Activated CD4-positive, CD25-positive, alpha-beta regulatory T cell treated with anti-CD3 and anti-CD28 coated beads, Interleukin-2, amount 50 U/mL, for 72 hours (primary cell): ENCODE measurements at places on chromosomes 6 and 20.

DNA sequence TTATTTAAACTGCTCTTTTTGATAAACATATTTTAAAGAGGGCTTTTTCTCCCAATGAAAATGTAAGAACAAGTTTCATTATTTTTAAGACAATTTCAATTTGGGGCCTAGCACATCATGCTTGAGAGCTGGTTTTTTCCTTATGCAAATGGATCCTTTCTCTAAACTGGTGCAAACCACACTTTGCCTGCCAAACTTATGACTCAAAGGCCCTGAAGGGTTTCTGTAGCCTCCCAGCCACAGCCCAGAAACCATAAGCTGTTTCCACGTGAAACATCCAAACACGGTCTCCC is 451 bp upstream of the HSF2 start:
- no peak for DNase-seq

DNA sequence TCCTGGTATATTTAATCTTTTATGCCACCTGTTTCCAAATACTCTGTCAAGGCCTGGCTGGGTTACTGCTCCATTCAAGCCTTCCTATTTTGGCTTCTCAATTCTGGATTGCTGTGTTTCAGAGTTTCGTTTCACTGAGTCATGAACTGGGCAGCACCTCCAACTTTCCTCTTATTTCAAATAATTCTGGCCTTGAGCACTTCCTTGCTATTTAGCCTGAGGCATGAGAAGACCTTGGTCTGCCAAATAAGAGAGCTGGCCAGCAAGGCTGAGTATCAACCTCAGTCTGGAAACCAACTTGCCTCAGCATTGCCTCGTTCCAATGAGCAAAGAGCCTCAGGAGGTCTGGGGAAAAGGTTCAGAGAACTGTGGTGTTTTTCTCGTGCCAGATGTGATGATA is 66.6 kb downstream of the TNFAIP3 start:
- DNase-seq, result no peak

- DNase-seq, result no peak
Observed at GRCh38 chr20:2080532-2081224, 20.9 kb upstream of the STK35 start.

DNA sequence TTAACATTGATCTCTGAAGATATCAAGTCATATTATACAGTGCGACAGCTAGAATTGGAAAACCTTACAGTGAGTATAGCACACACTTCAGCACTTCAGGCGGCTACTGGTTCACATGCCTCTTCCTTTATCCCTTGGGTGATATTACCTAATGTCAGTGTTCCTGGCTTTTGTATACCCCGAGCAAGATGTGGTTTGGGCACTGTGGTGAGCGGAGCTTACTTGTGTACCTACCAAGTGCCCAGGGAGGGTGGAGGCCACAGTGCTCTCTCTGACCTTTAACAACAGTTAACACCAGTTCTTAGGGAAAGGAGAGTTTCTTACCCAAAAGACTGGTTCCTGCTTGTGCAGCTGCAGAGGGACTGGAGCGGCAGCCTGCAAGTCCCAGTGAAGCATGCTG is 64.4 kb downstream of the PTPN1 start:
- DNase-seq, result peak; percentile 17

- no peak for DNase-seq
Observed at GRCh38 chr6:93176070-93176469, 243.3 kb downstream of the EPHA7 start.

DNA sequence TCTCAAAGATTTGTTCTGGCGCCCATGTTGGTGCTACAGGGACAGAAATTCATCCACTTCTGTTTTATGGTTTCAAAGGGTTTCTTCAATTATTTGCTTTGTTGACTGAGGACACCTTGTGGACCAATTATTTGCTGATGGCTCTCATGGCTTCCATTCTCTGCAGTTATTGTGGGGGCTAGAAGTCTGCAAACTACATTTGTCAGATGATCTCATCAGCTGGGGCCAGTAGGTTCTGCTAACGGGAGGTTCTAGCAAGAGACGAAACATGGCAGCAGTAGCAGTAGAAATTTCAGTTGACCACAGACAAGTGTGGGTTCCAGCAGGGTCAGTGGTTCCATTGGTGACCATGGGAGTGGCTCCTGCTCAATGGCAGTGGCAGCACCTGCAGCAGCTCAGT is 72.8 kb upstream of the BLCAP start:
- no peak for DNase-seq

DNA sequence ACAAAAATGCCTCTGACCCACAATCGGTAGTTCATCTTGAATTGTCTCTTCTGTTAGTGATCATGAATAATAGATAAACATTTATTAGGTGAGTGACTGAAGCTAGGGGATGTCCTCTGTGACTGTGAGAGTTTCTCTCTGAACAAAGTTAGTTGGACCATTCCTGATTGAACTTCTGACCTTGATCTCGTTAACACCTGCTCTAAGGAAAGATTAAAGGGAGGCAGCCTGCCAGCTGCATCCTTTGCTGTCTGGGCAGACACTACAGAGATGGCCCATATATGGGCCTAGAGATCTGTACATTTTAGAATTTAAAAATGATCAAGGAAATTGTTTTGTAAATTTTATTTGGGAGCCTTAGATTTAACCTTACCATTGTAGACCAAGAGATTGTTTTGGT is 27.3 kb downstream of the MAPK14 start:
- no peak for DNase-seq

- DNase-seq, result no peak
Observed at GRCh38 chr6:46898006-46898405, 23.7 kb downstream of the ADGRF5 start.

- no peak for DNase-seq
Observed at GRCh38 chr6:112951829-112952228, 604.7 kb downstream of the RFPL4B start.

- DNase-seq, result no peak
Observed at GRCh38 chr6:152680151-152680550, 17.5 kb upstream of the MYCT1 start.

DNA sequence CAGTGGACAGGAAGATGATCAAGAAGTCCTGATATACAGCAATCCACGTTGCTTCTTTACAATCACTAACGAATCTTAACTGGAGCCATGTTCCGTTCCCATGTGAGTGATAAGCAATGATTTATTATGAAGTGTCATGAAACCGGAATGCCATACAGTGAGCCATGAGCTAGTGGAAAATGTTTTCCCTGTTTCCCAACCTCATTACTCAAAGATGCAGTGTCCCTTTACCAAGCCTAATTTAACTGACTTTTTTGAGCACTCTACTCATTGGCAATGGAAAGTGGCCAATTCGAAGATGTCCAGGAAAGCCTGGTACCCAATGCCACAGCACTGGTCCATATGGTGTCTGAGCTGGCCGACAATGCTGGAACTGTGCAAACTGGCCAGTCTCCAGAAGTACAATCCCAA is 148.3 kb downstream of the ZNF217 start:
- DNase-seq, result no peak

- no peak for DNase-seq
Observed at GRCh38 chr20:53767206-53767930, 173.7 kb upstream of the ZNF217 start.

- no peak for DNase-seq
Observed at GRCh38 chr20:19758133-19758500, at the start of gene RIN2. RIN2 (plus strand) TSS chr20:19758258; CDS start chr20:19889602, 131,344 bp downstream.

DNA sequence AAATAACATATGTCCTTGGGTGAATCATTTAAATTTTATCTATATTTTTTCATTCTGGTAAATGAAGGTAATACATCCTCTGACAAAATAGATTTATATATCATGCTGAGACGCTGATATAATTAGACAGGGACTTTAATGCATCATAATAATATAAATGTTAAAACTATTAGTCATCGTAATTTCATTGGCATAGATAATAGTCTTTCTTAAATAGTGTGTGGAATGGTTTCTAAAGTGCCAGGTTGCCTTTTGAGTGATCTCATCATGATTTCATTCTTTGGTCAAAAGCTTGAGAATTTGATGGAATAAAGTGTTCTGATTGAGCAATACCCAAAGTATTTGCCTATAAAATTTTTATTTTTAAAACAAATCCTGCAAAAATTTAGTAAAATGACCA is 43.2 kb upstream of the BMP5 start:
- DNase-seq, result no peak

- DNase-seq, result no peak
Observed at GRCh38 chr6:19413323-19413722, 423.8 kb upstream of the ID4 start.

- DNase-seq, result no peak
Observed at GRCh38 chr6:131061041-131061750, 1.8 kb downstream of the EPB41L2 start.

GRCh38 chr6:66478705-66479104 is 771.7 kb upstream of the EYS start:
- no peak for DNase-seq

- DNase-seq, result no peak
Observed at GRCh38 chr6:145887969-145888368, 73.4 kb upstream of the FBXO30 start.

GRCh38 chr6:36834576-36835341 is 4.5 kb downstream of the CPNE5 start:
- no peak for DNase-seq

- no peak for DNase-seq
Observed at GRCh38 chr6:87277123-87277522, 45.3 kb upstream of the SMIM8 start.

DNA sequence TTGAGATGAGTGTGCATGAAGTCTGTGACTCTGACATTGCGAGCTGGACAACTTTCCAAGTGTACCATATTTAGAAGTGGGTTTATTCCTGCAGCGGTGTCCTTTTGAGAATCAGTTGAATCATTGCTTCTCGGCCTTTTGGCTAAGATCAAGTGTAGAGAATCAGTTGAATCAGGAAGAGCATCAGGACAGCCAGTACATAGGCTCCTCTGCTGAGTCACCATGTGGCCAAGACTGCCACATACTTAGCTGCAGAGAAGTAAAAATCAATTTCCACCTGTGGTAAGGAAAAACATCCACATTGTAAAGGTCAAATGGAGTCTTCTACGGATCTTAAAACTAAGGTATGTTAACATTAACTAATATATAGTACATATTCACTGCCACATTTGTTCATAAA is 428.4 kb upstream of the MARCKS start:
- DNase-seq, result no peak

DNA sequence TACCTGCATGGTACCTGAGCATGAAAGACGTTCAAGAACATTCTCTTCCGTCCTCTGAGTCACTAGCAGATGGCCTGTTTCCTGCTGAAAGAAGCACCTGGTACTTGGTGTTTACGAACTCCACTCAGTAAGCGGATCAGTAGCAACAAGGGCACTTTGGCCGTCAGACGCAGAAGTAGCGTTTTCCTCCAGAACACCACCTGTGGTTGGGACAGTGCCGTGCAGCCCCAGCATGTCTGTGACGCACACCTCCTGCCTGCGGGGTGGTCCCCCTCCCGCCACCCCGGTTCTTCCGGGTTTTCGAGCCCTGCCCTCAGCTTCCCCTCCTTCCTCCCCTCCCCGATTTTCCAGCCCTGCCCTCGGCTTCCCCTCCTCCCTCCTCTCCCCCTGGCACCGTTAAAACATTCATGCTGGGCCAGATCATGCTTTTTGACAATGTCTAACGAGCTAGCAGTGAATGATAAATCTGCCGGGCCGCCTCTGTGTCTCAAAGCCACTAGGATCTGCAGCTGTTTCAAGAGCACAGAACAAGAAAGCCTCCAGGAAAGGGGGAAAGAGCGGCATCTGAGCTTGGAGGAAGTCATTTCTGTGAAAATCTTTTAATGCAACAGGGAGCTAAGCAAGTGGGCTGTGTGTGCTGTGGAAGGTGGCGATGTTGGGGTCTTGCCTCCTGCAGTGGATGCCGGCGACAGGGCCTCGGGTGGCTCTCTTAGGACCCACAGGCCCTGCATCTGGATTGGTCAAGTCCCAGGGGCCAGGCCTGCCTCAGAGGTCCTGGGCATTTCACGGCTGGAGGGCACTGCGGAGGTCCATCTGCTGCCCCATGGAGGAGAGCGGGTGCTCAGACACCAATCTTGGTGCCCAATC is 207.9 kb downstream of the ERMARD start:
- DNase-seq, result peak; percentile 23

DNA sequence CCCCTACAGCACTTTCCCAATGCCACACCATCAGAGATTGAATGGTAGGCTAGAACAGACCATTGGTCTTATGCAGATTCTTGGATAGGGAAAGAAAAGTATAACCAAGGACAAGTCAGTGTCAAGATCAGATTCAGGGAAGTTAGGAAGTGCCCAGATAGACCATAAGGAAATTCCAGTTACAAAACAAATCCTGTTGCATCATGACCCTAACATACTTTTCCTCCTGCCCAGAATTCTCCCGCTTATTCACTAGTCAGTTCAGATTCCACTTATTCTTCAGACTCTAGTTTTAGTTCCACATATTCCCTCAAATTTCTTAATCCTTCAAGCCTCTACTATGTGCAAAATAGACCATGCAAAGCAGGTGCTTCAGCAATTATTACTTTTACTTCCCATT is 20.7 kb downstream of the METTL24 start:
- no peak for DNase-seq

DNA sequence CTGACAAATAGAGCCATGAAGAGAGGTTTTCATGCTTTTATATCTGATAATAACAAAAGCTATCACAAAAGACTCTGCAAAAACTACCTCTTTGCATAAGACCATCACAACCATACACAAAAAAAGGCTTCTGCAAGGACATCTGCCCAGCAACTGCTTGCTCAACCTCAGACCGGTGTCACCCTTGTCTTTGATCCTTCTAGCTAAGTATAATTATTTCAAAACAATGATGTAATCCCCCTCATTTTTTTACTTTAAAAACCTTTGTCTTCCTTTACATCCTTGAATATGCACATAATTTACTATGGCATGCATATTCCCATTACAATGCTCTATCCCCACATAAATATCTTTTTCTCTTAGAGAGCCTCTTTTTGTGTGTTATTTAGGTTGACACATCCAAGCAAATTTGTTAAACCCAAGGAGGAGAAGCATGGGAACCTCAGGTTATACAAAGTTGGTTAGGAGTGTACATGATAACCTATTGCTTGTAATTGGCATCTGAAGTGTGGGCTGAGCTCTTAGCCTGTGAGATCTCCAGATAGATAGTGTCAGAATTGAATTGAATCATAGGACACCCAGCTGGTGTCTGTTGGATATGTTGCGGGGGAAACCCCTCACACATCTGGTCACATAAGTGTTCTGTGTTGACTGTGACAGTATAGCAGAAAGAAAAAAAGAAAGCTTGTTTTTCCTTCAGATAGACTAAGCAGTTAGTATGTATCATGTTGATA is 20.7 kb upstream of the CGA start:
- DNase-seq, result no peak

DNA sequence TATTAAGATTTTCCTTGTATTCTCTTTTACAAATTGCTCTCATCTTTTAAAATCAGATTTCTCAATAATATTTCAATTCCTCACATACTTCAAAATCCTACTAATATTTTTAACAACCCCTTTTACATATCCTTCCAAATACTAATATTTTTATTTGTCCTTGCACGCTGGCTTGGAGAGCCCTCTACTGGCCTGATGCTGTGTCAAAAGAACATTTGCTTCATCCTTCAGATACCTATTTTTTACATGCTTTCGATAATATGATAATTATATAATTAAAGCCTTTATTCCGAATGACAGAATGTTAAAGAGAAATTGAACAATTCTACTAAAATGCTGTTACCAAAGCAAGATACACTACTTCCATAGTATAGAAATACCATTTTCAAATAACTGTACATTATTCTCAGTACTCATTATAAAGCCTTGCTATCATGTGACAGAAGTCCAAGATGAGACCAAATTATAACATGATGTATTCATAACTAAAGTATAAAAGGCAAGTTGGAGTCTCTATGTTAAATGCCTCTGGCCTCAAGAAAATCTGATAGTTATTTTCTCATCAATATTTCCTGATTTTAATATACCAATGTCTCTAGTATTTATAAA is 39.0 kb upstream of the PLN start:
- no peak for DNase-seq

GRCh38 chr6:48404927-48405326 is 293.9 kb upstream of the PTCHD4 start:
- no peak for DNase-seq

- DNase-seq, result no peak
Observed at GRCh38 chr6:143691900-143692636, 14.3 kb downstream of the PHACTR2 start.
